Muscle of leg (tissue), 16 donors: ENCODE measurements at places on chromosomes 5 and 9. TPM values are rescaled to one million over a fixed set of nuclear protein-coding genes. Genes with fewer than 3 reads are reported as not detected.

DNA sequence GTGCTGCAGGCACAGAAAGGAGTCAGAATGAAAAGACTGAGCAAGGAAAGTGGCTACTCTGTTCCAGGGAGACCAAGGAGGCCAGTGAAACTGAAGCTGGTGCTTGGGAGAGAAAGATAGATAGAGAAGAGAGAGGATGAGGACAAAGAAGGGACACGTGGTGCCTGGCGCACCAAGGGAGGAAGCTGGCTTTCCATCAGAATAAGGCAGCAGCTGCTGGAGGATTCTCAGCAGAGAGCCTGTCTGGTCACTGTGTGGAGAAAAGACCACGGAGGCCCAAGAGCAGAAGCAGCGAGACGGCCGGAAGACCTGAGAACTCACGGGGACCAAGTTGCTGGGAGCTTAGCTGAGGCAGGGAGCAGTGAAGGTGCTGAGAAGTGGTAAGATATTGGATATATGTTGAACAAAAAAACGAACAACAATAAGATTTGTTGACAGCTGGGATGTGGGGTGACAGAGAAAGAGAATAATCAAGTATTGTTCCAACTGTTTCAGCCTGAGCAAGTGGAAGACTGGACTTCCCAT lies 116.1 kb downstream of the SEMA5A start:
- no peak overlapping the region for H3K27ac ChIP-seq
- no peak overlapping the region for H3K4me3 ChIP-seq
- no peaks in the 10 kb centered on the region for H3K27me3 ChIP-seq
- H3K36me3 ChIP-seq, result no peaks in the 10 kb centered on the region

DNA sequence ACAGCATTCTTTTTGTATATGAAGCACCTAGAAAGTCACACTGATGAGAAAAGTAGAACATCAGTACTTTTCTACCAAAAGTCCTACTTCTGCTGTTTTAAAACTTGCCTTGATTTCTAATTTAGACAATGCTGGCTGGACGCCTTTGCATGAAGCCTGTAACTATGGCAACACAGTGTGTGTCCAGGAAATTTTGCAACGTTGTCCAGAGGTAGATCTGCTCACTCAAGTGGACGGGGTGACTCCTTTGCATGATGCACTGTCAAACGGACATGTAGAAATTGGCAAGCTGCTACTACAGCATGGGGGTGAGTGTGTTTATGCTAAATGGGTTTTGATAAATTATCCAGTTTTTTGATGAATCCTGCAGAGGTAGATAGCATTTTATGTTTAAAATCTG lies 73.5 kb downstream of the SLF1 start:
- no peak overlapping the region for H3K4me3 ChIP-seq
- H3K36me3 ChIP-seq, result peaks cover 8% of the 10 kb centered on the region
- H3K4me1 ChIP-seq, result no peaks in the 10 kb centered on the region
- no peak overlapping the region for H3K27ac ChIP-seq
- DNase-seq, result peak; percentile 78

GRCh38 chr5:24222876-24223275 lies 421.9 kb downstream of the CDH10 start:
- DNase-seq, result peak; percentile 7

DNA sequence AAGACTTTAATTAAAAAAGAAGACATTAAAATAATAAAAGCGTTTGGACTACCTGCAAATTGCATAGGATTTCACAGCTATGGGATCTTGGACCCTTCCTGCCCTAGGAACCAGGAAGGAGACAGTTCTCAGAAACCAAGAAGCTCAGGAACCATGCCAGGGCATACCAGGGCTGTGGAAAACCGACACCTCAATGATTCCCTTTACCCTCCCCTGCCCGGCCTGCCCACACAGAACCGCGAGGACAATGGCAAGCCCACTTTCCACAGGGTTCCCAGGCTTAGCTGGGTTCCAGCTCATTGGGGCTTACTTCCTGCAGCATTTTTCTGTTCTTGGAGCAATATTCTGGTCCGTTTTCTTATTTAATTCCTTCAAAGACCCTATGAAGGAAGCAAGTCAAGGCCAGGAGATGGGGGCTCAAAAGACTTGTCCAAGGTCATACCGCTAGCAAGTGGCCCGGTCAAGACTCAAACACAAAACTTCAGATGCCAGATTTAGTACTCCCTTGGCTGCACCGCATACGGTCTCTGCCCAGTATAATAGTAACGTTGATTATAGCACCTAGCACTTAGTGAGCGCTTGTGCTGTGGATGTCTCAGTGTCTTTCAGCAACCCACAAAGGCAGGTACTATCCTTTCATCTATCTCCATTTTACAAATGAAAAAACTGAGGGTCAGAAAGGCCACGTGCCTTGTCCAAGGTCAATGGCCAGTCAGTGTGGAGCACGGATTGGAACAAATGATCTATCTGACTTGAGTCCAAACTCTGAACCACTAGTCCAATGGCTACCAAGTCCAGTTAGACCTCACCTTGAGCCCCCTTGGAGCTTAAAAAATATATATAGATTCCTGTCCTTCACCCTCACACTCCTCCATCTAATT lies 6.8 kb downstream of the FAT2 start:
- no peaks in the 10 kb centered on the region for H3K27me3 ChIP-seq
- H3K27ac ChIP-seq, result no peak overlapping the region
- H3K4me1 ChIP-seq, result peaks cover 23% of the 10 kb centered on the region
- no peak overlapping the region for H3K4me3 ChIP-seq

DNA sequence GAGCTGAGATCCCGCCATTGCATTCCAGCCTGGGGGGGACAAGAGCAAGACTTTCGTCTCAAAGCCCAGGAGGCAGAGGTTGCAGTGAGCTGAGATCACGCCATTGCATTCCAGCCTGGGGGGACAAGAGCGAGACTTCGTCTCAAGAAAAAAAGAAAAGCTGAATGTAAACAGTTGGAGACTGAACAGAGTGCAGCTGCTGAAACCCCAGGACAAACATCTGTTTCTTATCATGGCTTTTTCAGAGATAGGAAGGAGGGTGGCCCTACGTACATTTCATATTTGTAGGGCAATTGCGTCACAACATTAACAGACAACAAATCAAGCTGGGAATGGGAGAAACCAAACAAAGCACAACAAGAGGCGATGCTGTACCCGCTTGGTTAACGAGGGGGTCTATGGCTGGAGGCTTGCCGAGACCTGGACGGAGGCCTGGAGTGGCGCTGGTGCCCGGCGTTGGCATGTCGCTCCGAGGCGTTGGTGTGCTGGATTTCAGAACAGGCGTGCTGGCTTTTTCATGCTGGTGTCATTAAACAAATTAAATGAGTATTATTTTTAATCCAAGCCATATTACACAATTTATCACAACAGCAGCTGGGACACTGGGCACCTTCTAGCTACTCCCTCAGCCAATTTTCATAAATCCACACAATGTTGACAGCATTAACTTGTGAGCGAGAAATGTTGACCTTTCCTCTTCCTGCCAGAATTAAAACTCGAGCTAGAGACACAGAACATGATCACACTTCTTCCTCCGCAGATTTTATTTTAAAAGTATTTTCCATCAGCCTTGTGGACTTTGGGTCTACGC lies 76.1 kb downstream of the TLE1 start:
- H3K36me3 ChIP-seq, result peaks cover 39% of the 10 kb centered on the region
- no peaks in the 10 kb centered on the region for H3K27me3 ChIP-seq
- H3K4me1 ChIP-seq, result peaks cover 24% of the 10 kb centered on the region
- peak; percentile 98 for DNase-seq
- no peak overlapping the region for H3K4me3 ChIP-seq

GRCh38 chr5:127634007-127634406 lies 14.9 kb upstream of the CTXN3 start:
- no peaks in the 10 kb centered on the region for H3K27me3 ChIP-seq
- no peak for DNase-seq
- H3K27ac ChIP-seq, result no peak overlapping the region
- H3K4me1 ChIP-seq, result no peaks in the 10 kb centered on the region

- no peak overlapping the region for H3K27ac ChIP-seq
- no peak overlapping the region for H3K4me3 ChIP-seq
- H3K36me3 ChIP-seq, result no peaks in the 10 kb centered on the region
Observed at GRCh38 chr9:82606492-82607382, 456.2 kb downstream of the RASEF start.

GRCh38 chr9:136681029-136681428 lies 6.2 kb downstream of the AGPAT2 start:
- DNase-seq, result no peak
- no peaks in the 10 kb centered on the region for H3K27me3 ChIP-seq
- peaks cover 11% of the 10 kb centered on the region for H3K4me1 ChIP-seq
- no peak overlapping the region for H3K27ac ChIP-seq
- H3K36me3 ChIP-seq, result peaks cover 12% of the 10 kb centered on the region

GRCh38 chr9:6147846-6148245 lies 67.8 kb upstream of the IL33 start:
- DNase-seq, result no peak
- H3K36me3 ChIP-seq, result no peaks in the 10 kb centered on the region
- H3K27me3 ChIP-seq, result no peaks in the 10 kb centered on the region
- no peak overlapping the region for H3K4me3 ChIP-seq

DNA sequence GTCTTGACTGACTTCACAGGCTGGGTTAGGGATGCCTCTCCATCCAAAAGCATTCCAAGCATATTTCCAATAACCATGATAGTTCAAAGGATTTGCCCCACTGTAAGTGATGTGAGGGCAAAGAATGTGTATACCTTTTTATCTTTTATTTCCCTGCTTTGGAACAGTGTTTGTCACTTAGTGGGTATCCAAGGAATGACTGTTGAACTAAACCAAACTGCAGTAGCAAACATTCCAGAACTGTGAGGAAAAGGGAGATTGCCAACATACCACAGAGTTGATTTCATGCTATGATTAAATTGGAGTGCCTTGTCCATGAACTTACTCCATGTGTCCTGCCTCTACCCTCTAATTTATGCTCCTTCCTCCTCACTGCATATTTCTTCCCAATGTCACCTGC lies 400.0 kb downstream of the KIAA0825 start:
- DNase-seq, result peak; percentile 29
- no peaks in the 10 kb centered on the region for H3K4me1 ChIP-seq
- no peaks in the 10 kb centered on the region for H3K36me3 ChIP-seq
- no peak overlapping the region for H3K4me3 ChIP-seq

DNA sequence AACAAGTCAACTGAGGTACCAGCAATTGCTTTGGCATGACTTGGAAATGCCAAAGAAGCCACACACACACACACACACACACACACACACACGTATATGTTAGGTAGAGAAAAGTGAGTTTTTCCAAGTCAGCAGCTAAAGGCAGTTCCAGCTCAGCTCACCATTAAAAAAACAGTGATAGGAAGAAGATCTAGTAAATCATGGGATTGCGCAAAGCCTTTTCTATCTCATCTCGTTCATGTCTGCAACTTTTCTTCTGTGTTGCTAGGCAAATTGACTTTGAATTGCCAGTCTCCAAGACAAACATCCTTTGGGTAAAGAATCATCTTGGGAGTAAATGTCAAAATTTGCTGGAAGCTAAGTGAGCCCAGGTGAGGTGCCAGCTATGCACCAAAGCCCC lies 500.1 kb downstream of the ENC1 start:
- peaks cover 12% of the 10 kb centered on the region for H3K4me1 ChIP-seq
- H3K4me3 ChIP-seq, result no peak overlapping the region
- DNase-seq, result no peak
- no peaks in the 10 kb centered on the region for H3K36me3 ChIP-seq
- H3K27me3 ChIP-seq, result no peaks in the 10 kb centered on the region

DNA sequence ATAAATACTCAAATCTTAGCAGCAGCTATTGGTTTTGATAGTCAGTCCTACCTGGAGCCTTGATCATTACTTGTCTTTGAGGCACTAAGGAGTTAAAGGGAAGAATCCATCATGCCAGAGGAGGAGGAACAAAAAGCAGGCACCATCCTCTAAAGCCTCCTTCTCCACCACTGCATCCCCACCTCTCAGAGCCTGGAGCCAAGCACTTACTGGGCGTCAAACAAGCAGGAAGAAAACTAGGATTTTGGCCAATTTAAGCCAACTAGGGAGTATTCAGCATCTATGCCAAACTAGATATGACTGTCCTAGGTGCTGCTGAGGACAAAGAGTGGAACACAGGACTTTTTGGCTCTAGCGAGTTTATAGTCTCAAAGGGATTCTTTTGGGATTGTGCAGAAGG lies 152.5 kb downstream of the PPP2R2B start:
- H3K27ac ChIP-seq, result no peak overlapping the region
- H3K4me3 ChIP-seq, result no peak overlapping the region
- no peaks in the 10 kb centered on the region for H3K36me3 ChIP-seq
- H3K4me1 ChIP-seq, result no peaks in the 10 kb centered on the region

- no peak for DNase-seq
- peak overlapping the region; percentile 90 for H3K27ac ChIP-seq
- no peaks in the 10 kb centered on the region for H3K36me3 ChIP-seq
- peaks cover 8% of the 10 kb centered on the region for H3K4me1 ChIP-seq
Observed at GRCh38 chr5:159263569-159263905, 447 bp downstream of the UBLCP1 start.

DNA sequence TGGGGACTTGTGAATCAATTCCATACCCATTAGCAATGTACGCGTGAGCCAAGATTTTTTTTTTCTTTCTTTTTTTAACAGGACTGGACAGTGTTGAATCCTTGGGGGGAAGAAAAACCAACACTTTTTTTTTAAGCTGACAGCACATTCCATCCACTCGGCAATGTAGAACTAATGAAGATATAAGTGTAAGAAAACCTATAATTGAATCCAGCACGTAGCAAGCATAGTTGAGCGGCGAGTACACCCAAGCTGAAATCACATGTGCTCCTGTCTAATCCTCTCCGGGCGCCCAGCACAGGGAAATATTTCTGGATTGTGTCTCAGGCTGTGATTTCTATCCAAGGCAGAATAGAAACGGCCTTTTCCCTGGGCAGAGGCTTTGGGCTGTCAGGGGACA lies 118.2 kb downstream of the BOD1 start:
- no peaks in the 10 kb centered on the region for H3K36me3 ChIP-seq
- H3K4me1 ChIP-seq, result peaks cover 57% of the 10 kb centered on the region
- no peak overlapping the region for H3K4me3 ChIP-seq
- H3K27ac ChIP-seq, result peak overlapping the region; percentile 52
- peaks cover 1% of the 10 kb centered on the region for H3K27me3 ChIP-seq

DNA sequence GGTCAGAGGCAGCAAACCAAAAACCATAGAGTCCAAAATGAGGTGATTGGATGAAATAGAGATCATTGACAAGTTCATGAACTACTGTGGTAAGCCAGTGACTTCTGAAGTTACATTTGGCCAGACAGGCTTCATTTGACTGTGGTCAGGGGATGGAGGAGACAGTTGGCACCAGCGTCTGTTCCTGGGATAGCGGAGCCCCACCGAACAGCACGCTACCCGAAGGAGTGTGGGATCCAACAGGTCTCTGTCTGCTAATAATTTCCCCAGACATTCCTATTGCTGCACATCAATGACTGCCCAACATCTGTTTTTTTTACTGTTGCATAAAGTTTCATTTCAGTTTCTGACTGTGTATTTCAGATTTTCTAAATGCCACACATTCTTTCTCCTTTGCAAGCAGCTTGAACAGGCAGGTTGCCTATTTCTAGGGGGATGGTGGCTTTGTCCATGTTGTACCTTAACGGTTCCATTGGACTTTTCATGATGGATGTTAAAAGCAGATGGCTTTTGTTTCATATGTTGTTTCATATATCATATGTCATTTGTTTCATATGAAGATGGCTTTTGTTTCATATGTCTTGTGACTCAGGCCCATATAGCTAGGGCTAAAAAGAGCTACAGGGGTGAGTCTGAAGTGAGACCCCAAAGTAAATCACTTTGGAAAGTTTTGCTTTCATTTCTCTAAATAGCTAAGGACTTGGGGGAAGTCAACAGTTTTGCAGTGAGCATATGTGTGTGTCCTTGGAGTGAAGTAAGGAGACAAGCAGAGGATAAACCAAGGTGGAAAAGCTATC lies 180.8 kb downstream of the GOLPH3 start:
- H3K36me3 ChIP-seq, result no peaks in the 10 kb centered on the region
- no peak overlapping the region for H3K4me3 ChIP-seq
- H3K27me3 ChIP-seq, result no peaks in the 10 kb centered on the region
- H3K4me1 ChIP-seq, result peaks cover 6% of the 10 kb centered on the region
- H3K27ac ChIP-seq, result no peak overlapping the region

The SMIM32 gene
- total RNA-seq, result 0.04 TPM

The SETX gene
- total RNA-seq, result 37.5 TPM

The PLAC8L1 gene
- 0.18 TPM for total RNA-seq

The GDF9 gene
- total RNA-seq, result 0.40 TPM

The SREK1IP1 gene
- 10.4 TPM for total RNA-seq

The MEF2C gene
- total RNA-seq, result 805 TPM
